ENCODE measurements at places on chromosomes 6 and 20. TPM values are rescaled to one million over a fixed set of nuclear protein-coding genes. Genes with fewer than 3 reads are reported as not detected.

DNA sequence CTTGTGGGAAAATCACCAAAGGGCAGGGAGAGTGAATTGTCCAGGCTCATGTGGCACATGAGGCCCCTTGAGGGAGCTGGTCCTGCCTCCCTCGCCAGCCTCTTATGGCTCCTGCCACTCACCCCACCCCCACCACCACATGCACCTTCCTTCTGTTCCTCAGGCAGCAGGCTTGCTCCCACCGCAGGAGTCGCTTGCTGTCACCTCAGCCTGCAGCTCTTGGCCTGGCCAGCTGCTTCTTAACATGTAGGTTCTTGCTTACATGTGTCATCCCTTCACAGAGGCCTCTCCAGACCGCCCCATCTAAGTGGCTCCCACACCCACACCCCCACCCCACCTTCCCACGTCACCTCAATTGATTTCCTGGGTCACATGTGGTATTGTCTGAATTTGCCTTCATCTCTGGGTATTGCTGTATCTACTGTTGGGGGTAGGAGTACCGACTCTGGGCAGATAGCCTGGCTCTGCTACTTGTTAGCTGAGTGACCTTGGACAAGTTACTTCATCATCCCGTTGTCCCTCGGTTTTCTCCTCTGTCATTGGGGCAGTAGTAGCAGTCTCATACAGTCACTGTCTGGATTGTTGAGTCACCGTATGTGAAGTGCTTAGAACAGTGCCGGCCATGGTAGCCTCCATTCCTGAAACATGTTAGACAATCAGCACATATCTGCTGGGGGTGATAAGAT lies 41.7 kb downstream of the SLC9A8 start:
- no peak overlapping the region for H3K27ac ChIP-seq
- no peaks in the 10 kb centered on the region for H3K27me3 ChIP-seq
- DNase-seq = no peak
- H3K4me3 ChIP-seq = no peak overlapping the region
- H3K4me1 ChIP-seq = no peaks in the 10 kb centered on the region

DNA sequence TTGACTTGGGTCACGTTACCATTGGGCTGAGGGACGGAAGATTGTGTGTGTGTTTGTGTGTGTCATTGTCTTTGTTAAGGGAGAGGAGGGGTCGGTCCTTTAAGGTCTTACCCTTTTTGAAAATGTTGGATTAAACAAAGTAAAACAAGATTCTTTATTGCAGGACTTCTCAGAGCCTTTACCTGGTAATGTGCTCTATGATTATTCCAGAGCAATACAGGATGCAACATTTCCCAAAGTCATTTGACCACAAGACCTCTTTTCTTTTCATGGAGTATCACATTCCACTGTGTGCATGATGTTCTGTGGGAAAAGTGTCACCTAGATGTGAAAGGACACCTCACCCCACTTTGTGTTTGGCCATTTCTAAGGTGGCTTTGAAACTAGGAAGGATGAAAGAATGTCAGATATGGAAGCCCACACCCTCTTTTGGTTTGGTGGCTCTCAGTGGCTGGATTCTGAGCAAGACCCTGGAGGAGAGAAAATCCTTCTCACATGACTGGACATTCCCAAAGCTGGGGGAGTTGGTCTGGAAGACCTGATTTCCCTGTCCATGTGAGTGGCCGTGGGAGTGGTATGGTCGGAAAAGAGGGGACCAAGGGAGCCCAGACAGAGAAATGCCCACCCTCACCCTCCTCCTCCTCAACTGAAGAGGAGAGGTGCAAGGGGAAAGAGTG lies 18.2 kb upstream of the ZNF831 start:
- DNase-seq = no peak
- H3K27ac ChIP-seq = no peak overlapping the region
- no peaks in the 10 kb centered on the region for H3K36me3 ChIP-seq
- H3K4me3 ChIP-seq = no peak overlapping the region

GRCh38 chr6:55518529-55519060 lies 60.4 kb downstream of the HMGCLL1 start:
- H3K4me1 ChIP-seq = no peaks in the 10 kb centered on the region
- H3K27ac ChIP-seq = no peak overlapping the region
- DNase-seq = no peak
- H3K36me3 ChIP-seq = no peaks in the 10 kb centered on the region
- H3K27me3 ChIP-seq = no peaks in the 10 kb centered on the region
- H3K4me3 ChIP-seq = no peak overlapping the region

- no peak overlapping the region for H3K27ac ChIP-seq
- DNase-seq = peak; percentile 24
- H3K4me1 ChIP-seq = no peaks in the 10 kb centered on the region
- no peaks in the 10 kb centered on the region for H3K27me3 ChIP-seq
- H3K36me3 ChIP-seq = no peaks in the 10 kb centered on the region
Observed at GRCh38 chr20:10982692-10983091, 308.9 kb upstream of the JAG1 start.

GRCh38 chr6:112957536-112957916 lies 610.4 kb downstream of the RFPL4B start:
- no peaks in the 10 kb centered on the region for H3K36me3 ChIP-seq
- H3K4me1 ChIP-seq = peaks cover 12% of the 10 kb centered on the region
- no peak overlapping the region for H3K27ac ChIP-seq
- H3K4me3 ChIP-seq = no peak overlapping the region
- no peak for DNase-seq
- H3K27me3 ChIP-seq = no peaks in the 10 kb centered on the region

GRCh38 chr6:16721977-16722376 lies 39.3 kb downstream of the ATXN1 start:
- peak; percentile 49 for DNase-seq
- no peaks in the 10 kb centered on the region for H3K36me3 ChIP-seq
- H3K27ac ChIP-seq = no peak overlapping the region
- H3K4me1 ChIP-seq = peaks cover 56% of the 10 kb centered on the region
- no peak overlapping the region for H3K4me3 ChIP-seq

DNA sequence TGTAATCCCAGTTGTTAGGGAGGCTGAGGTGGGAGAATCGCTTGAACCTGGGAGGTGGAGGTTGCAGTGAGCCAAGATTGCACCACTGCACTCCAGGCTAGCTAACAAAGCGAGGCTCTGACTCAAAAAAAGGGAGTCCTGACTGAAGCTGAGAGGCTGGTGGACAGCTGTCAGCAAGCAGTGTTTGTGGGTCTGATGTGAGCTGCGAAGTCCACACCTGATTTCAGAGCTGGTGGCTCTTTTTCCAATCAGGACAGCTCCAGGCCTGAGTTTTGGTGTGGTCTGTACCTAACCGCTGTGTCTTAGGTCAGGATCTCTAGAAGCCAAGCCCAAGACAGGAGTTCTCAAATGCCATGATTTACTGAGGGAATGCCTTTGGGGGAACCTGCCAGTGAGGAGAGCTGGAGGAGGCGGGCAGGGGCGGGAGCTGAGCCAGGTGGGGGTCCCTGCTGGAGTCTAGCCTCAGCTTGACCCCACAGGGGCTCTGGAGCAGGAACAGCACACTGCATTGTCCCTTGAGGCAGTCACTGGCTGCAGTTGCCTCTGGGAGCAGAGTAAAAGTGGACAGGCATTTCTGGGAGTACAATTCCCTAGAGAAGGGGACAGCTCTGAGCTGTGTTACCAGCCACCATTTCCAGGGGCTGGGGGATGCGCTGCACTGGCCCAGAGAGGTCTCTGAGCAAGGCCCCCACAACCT lies 5.0 kb downstream of the GFRA4 start:
- H3K27me3 ChIP-seq = no peaks in the 10 kb centered on the region
- no peak overlapping the region for H3K4me3 ChIP-seq
- H3K36me3 ChIP-seq = no peaks in the 10 kb centered on the region
- no peak for DNase-seq
- no peak overlapping the region for H3K27ac ChIP-seq

SIRPD gene
- not detected for total RNA-seq

HLA-DOA gene
- total RNA-seq = not detected

PRKN gene
- not detected for total RNA-seq
